ENCODE measurements at places on chromosomes 3 and 15.

- DNase-seq, result no peak
These were observed 34.1 kb downstream of the ACP3 start for GRCh38 chr3:132351222-132351806.

- DNase-seq, result no peak
These were observed 69.6 kb downstream of the ASB7 start for GRCh38 chr15:100671858-100672543.

GRCh38 chr15:71117714-71118305, 2.5 kb downstream of the THSD4 start:
- DNase-seq, result no peak

- no peak for DNase-seq
These were observed 199.3 kb downstream of the ADAMTSL3 start for GRCh38 chr15:83853232-83853631.

- DNase-seq, result no peak
These were observed 59.6 kb downstream of the MAGI1 start for GRCh38 chr3:65979162-65979561.

DNA sequence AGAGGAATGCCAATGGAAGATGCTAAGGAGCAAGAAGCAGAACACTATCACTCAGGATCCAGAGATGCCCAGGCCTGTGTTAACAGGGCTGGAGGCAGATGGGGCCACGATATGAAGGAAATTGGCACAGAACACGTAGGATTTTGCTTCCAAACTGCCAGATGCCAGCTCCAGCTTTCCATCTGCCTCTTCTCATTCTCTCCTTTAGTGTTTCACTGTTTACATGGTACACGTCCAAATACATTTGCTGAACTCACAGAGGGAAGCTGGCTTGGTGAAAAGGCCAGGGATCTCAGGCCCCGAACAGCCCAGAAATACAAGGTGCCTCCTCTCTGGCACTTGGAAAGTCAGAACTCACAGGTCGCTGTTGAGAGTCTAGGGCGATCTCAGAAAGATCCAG, 187.0 kb downstream of the NTRK3 start:
- no peak for DNase-seq

DNA sequence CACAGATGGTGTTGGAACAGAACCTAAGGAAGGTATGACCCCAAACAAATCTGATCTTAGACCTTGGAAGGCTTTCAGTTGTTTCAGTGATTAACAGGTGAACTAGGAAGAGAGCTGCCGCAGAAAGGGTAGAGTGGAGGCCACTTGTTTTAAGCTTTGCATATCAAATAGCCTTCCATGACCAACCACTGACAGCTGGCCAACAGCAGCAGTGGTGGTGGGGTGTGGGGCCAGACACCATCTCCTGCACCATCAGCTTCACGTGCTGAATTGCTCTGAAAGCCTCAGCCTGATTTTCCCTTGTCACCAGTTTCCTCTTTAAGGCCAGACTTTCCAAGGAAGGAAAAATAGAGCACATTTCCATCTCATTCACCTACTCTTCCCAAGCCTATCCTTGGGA, 16.6 kb upstream of the OSBPL11 start:
- no peak for DNase-seq

GRCh38 chr3:71094658-71095209, 488.8 kb downstream of the FOXP1 start:
- no peak for DNase-seq

- no peak for DNase-seq
These were observed 55.3 kb downstream of the CLDN1 start for GRCh38 chr3:190266913-190267290.

DNA sequence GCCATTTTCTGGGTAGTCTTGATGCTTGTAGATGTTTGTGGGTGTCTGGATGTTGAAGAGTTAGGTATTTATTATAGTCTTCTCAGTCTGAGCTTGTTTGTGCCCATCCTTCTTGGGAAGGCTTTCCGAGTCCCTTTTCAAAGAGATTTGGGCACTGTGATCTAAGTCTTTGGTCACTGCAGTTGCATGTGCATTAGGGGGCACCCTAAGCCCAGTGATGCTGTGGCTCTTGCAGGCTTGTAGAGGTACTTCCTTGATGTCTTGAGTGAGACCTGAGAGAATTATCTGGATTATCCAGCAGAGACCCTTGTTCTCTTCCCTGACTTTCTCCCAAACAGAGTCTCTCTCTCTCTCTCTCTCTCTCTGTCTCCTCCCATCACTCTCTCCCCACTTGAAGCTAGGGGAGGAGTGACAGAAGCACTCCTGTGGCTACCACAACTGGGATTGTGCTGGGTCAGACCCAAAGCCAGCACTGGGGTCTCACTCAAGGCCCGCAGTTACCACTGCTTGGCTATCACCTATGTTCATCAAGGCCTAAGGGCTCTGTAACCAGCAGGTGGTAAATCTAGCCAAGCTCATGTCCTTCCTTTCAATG, 68.5 kb downstream of the TMCO5A start:
- peak; percentile 9 for DNase-seq

- no peak for DNase-seq
These were observed 418.6 kb upstream of the MDFIC2 start for GRCh38 chr3:70731046-70731445.

DNA sequence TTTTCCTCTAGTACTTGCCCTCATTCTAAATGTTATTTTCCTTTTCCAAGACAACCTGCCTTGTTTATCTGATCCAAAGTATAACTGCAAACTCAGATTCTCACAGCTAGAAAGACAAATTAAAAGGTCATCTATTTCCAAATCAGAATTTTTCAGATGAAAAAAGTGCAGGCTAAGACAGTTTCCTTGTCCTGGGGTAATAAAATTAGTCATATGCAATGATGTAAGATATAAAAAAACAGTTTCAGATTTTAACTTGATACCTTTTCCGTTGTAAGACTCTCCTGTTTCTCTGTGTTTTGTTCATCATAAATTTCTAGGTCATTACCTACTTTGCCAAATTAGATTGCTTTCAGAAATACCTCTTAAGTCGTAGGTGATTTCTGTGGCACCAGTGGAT, 238.4 kb upstream of the PEX5L start:
- no peak for DNase-seq

DNA sequence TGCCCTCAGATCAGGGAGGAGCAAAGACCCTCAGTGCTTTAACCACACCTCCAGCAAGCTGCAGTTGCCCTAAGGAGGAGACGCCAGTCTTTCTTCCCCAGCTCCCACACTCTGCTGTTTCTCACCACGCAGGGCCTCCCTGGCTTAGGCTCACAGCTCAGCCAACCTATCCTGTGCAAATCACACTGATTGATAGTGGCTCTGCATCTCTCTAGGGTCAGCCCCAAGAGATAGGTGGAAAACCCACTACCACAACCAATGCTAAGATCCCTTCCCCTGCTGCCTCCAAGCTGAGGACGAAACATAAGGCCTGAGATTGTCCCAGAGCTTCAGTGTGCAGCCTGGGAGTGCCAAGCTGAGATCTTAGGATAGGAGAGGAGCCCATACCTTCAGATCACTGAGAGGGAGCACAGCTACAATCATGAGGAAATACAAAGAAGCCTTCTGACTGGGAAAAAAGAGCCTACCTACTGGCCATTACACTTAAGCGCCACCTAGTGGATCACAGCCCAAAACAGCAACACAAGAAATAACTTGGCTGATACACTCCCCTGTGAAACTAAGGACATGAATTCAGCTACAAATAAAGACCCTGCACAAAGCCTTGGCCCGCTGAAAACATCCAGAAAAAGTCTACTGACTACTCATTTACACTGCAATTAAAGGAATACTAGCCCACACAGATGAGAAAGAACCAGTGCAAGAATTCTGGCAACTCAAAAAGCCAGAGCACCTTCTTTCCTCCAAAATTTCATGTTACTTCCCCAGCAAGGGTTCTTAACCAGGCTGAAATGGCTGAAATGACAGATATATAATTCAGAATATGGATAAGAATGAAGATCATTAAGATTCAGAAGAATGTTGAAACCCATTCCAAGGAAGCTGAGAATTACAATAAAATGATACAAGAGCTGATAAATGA, 271.5 kb upstream of the DCBLD2 start:
- peak; percentile 7 for DNase-seq
